Natural killer cell (primary cell): ENCODE measurements at places on chromosomes 12 and 14. TPM values are rescaled to one million over a fixed set of nuclear protein-coding genes. Genes with fewer than 3 reads are reported as not detected.

- H3K4me3 ChIP-seq: no peak overlapping the region
- H3K27ac ChIP-seq: no peak overlapping the region
- H3K36me3 ChIP-seq: no peaks in the 10 kb centered on the region
- no peak for DNase-seq
- H3K27me3 ChIP-seq: no peaks in the 10 kb centered on the region
These were observed 72.6 kb downstream of the BBS10 start for GRCh38 chr12:76275511-76276093.

GRCh38 chr12:115630136-115630535 is 647.4 kb downstream of the MED13L start:
- H3K4me1 ChIP-seq: no peaks in the 10 kb centered on the region
- H3K4me3 ChIP-seq: no peak overlapping the region
- H3K27me3 ChIP-seq: no peaks in the 10 kb centered on the region
- no peaks in the 10 kb centered on the region for H3K36me3 ChIP-seq
- no peak for DNase-seq
- no peak overlapping the region for H3K27ac ChIP-seq

- H3K27me3 ChIP-seq: no peaks in the 10 kb centered on the region
- H3K27ac ChIP-seq: no peak overlapping the region
- H3K4me3 ChIP-seq: no peak overlapping the region
These were observed 39.8 kb upstream of the MEG3 start for GRCh38 chr14:100786131-100786530.

DNA sequence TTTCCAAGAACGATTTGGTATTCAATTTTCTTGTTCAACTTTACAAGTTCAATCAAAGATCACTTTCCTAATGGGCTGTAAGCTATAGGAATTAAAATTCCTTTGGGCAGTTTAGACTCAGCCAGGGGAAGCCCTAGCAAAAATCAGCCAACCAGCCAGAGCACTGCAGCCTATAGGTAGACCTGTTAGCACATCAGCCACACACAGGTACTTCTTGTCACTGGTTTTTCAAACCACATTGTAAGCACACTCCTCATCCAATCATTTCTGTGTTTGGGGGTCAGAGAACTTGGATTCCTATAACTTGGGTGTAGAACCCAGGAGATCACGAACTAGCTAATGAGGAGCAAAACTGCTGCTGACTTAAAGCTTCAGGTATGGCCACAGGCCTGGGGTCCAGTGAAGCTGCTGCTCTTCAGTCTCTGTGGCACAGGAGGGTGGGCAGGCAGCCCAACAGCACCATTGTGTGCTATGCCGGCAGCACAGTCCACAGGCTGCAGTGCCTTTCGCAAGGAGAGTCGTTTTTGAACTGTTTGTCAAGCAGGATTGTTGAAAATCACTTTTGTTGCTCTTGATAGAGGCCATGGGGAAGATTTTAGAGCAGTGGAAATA is 87.3 kb upstream of the RFX4 start:
- no peak overlapping the region for H3K27ac ChIP-seq
- no peak overlapping the region for H3K4me3 ChIP-seq
- no peaks in the 10 kb centered on the region for H3K27me3 ChIP-seq

Gene FGD4
- 0.68 TPM for total RNA-seq

- H3K4me3 ChIP-seq: no peak overlapping the region
- no peak overlapping the region for H3K27ac ChIP-seq
- no peak for DNase-seq
- H3K27me3 ChIP-seq: no peaks in the 10 kb centered on the region
- H3K36me3 ChIP-seq: no peaks in the 10 kb centered on the region
- H3K4me1 ChIP-seq: no peaks in the 10 kb centered on the region
These were observed 218.3 kb downstream of the AACS start for GRCh38 chr12:125283521-125283920.

Gene SMOC1
- total RNA-seq: not detected

- no peaks in the 10 kb centered on the region for H3K36me3 ChIP-seq
- no peak overlapping the region for H3K4me3 ChIP-seq
- H3K4me1 ChIP-seq: no peaks in the 10 kb centered on the region
- DNase-seq: no peak
These were observed 444 bp upstream of the NKX2-8 start for GRCh38 chr14:36582874-36583241.
